ENCODE measurements at places on chromosomes 12 and 14. TPM values are rescaled to one million over a fixed set of nuclear protein-coding genes. Genes with fewer than 3 reads are reported as not detected.

The BCAT1 gene
- 0.74 TPM for total RNA-seq

The GPHB5 gene
- not detected for total RNA-seq

The TAS2R42 gene
- not detected for total RNA-seq

DNA sequence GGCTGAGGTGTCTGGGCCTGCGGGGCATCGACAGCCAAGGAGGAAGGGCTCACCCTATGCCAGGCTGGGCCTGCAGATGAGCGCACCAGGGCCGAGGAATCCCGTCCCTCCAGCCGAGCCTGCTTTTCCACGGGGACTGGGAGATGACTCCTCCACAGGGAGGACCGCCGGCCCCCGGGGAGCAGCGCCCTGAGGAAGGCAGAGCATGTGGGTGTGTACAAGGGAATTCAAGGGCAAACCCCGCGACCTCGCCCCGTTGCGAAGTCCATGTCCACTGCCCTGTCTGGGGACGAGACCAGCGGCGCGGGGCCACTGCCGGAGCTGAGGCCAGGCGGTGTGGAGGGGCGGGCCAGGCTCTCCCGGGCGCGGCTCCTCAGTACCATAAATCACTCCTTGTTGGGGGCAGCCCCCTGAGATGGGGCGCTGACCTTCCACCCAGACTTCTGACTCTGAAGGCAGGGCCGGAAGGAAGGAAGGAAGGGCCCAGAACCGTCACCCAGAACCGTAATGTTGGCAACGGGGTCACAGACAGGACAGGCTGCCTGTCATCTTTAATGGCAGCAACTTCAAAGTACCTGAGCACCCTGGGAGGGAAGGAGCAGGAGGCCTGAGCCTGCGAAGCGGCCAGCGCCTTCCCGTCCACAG is 52.5 kb downstream of the RNF34 start:
- DNase-seq = no peak

The PLEKHG7 gene
- not detected for total RNA-seq

- no peak for DNase-seq
Observed at GRCh38 chr12:97452839-97453238, 9.8 kb upstream of the RMST start.

The RGS6 gene
- total RNA-seq = 4.7 TPM
